ENCODE measurements at places on chromosomes 3 and 15.
A peak's percentile ranks its signal among the peaks of the same experiment; 100 is the strongest.

DNA sequence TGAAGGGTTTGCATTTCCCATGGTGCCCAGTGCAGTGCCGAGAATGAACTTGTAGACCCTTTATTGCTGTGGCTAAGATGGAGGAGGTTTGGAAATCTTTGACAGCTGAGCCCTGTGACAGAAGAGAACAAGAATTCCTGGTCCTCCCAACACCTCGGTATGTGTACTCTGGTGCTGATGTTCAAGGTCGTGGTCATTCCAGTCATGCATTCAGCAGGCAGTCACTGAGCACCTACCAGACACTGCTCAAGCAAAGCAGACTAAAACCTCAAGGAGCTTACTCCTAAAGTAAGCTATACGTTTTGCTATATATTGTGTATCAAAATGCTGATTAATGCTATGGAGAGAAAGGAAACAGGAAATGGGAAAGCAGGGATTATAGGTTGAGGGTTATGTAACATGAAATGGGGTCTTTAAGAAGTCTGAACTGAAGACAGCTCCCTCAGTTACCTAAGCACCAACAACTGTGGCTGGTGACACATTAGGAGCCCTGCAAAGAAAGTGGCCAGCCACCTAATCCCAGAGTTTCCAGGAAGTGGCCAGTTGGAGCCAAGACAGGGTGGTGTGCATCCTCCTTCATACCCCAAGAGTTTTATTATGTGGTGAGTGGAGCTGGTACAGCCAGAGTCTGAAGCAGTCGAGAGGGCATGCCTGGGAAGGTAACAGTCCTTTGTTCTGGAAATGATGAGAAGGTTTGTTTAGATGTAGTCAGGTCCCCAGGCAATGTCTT, 65.0 kb downstream of the CCNL1 start:
- DNase-seq, result no peak

GRCh38 chr3:154125378-154126030, 4.3 kb downstream of the ARHGEF26 start:
- no peak for DNase-seq

- DNase-seq, result no peak
These were observed 27.0 kb upstream of the AQP9 start for GRCh38 chr15:58110999-58111717.

GRCh38 chr15:92886815-92887214, 13.3 kb upstream of the CHD2 start:
- no peak for DNase-seq

DNA sequence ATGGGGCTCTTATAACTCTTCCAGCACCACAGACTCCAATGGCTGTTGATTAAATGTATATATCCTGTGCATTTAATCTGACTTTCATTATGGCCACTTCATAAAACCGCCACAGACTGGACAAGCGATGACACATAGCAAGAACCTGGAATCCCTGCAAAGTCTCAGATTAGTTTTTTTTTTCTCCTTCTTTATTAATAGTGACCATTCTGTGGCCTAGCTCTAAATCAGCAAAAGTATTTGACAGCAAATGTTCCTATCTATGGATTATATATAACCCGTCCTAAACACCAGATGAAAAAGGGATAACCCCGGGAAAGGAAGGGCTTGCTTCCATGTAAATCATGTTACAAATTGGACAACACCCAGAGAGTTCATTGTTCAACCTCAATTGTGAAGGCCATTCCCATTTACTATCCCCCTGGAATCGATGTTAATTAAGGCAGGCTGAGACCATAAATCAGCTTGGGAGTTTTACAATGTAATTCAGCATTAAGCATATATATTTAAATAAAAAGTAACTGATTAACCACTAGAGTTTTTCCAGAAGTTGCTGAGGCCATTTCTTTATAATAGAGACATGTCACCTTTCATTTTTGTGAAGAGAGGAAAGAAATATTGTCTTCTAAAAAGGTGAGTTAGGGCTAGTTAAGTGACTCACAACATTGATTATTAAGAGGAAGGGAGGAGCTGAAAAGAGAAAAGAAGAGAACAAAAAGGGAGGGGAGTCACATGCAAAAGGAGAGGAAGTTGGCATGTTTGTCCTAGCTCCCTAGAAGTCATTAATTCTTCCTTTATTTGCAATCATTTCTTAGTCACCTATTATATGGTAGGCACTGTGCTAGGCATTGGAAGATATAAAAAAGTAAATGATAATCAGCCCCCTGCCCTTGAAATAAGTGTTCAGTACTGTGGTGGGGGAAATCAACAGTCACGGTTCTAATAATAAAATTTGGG, 26.2 kb downstream of the ALDH1A2 start:
- no peak for DNase-seq

DNA sequence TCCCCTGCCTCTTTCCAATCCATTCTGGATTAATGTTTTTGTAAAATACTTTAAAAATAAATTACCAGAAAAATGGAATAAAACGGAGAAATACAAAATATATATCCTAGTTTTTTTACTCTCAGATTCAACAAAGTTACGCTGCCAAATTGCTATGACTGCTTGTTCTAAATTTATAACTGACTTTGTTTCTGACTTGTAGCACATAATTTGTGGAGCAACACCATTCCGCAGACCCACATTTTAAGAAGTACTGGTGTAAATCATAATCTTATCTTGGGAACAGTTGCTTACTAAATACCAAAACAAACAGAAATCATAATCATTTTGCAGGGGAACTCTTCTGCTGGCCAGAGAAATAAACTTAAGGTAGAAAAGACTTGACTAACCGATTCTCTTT, 339.4 kb upstream of the CBLB start:
- DNase-seq, result no peak

DNA sequence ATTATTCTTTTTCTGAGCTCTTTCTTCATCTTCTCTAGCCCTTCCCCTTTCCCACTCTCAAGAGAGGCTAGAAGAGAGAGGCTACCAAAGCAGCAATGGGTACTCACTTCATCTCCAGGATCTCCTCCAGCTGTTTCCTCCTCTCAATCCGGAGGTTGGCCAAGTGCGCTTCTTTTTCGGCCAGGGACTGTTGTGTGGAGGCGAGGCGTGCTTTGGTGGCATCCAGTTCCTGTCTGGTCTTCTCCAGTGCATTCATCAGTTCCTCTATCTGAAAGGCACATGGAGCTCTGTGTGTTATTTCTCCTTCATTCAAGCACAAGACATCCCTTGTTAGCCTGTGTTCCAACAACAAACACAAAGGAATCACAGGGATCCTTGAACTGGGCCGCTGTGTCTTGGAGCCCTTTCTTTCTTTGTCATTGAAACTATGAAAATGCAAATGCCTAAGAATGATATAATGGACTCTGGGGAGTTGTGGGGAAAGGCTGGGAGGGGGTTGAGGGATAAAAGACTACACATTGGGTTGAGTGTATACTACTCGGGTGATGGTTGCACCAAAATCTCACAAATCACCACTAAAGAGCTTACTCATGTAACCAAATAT, 401.3 kb upstream of the WNT5A start:
- DNase-seq, result no peak

DNA sequence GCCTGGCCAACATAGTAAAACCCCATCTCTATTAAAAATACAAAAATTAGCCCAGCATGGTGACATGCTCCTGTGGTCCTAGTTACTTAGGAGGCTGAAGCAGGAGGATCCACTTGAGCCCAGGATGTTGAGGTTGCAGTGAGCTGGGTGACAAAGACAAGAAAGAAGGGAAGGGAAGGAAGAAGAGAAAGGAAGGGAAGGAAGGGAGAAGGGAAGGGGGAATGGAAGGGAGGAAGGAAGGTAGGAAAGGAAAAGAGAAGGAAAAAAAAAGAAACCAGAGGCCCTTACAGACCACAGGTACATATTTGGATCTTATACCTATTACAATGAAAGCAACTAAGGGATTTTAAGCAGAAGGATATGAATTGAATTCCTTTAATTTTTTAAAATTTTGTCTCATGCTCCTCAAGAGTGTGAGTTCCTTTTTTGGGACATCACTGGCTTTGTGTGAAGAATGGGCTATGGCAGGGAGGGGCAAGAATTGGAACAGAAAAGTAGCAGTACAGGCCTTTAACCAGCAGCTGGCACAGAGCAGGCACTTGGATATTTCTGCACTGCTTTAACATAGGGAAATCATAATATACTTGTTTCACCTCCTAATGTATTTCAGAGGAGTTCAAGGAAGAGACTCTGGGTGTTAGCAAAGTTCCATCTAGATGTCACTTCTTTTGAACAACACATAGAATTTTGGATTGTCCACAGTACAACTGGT, 7.9 kb downstream of the RAB27A start:
- DNase-seq, result no peak

GRCh38 chr3:31159331-31160039, 265.0 kb upstream of the GADL1 start:
- no peak for DNase-seq

DNA sequence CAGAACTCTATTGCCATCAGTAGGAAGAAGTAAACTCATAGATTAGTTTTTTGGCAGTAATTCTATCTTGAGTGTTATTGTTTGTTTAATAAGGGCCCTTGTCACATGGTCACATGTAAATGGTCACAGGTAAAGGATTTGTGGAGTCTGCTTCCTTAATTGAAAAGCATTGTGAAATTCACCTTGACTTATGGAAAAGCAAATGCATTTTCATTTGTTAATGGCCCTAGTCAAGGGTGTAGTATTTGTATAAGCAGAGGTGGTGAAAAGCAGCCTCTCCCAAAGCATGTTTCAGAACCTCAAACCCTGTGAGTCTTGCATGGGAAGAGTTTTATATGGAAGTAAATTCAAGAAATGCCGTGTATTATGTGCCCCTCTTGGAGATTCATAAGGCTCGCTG, 197.5 kb upstream of the NR2E3 start:
- no peak for DNase-seq

- DNase-seq, result peak; percentile 84
These were observed at the start of gene FXR1 for GRCh38 chr3:180912304-180913296. TSS of gene FXR1 (plus strand) at chr3:180912670. CDS start at chr3:180912686, 16 bp downstream.

- DNase-seq, result no peak
These were observed 9.7 kb upstream of the ACSBG1 start for GRCh38 chr15:78244101-78244500.

- DNase-seq, result no peak
These were observed 13.1 kb upstream of the SLC27A2 start for GRCh38 chr15:50168783-50169411.

- no peak for DNase-seq
These were observed 74.7 kb upstream of the SYN2 start for GRCh38 chr3:11929531-11929930.

GRCh38 chr3:158773166-158773565, 28.7 kb upstream of the MFSD1 start:
- no peak for DNase-seq

DNA sequence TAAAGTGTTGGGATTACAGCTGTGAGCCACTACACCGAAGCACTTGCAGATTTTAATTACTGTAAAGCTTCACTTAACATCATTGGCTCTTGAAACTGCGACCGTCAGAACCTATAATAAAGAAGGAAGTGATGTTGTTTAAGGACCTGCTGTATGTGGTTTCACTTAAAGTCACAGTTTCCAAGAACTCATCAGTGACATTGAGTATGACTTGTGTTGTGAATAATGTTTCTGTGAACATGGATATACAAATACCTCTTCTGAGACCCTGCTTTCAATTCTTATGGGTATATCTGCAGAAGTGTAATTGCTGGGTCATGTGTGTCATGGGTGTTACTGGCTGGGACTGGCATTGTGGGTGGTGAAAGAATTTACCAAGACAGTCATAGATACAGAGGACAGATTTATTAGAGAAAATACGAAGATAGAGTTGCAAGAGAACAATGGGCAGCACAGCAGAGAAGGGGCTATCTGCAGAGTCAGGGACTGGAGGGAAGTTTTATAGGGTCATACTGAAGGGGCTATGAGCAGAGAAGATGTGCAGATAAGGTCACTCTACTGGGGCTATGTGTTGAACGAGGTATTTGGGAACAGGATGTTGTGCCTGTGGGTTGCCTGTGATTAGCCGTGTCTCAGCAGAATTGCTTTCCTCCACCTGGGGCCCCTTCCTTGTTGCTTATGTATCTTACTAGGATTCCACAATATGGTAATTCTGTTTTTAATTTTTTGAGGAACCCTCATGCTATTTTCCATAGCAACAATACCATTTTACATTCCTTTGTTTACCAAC, 4.5 kb downstream of the NDUFB5 start:
- no peak for DNase-seq

DNA sequence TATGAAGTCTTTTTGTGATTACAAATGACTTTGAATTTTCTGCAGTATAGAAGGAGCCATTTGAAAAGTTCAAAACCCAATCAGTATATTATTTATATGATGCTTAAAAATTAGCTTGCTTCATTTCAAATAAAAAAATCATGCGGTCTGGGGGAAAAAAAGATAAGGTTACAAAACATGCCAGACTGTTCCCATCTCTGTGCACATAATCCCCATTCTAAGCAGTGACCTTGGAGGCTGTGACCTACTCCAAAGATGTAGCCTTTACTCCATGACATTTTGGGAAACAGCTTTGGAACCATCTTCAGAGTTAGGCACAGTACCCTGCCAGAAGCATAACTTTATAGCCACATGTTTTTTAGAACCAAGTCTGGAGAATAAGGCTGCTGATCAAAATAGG, 447.7 kb upstream of the WNT5A start:
- DNase-seq, result no peak

- no peak for DNase-seq
These were observed 157.9 kb upstream of the NUDT16 start for GRCh38 chr3:131223373-131224289.

DNA sequence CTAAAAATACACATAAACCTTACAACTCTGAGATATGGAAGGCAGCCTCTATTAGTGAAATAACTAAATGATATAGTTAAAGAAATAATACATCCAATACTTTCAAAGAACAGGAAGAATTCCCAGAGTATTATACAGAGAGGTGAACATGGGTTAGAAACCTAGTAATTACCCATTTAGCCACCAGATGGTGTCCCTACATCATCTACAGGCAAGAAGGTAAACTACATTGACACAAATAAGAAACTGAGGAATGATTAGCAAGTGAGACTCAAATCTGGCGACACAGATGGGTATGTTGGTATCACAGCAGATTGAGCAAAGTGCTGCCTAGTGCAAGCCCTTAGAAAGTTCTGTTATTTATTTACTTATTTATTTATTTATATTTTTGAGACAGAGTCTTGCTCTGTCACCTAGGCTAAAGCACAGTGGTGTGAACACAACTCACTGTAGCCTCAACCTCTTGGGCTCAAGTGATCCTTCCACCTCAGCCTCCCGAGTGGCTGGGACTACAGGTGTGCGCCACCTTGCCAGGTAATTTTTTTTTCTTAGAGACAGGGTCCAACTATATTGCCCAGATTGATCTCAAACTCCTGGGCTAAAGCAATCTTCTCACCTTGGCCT, 28.2 kb downstream of the NEK4 start:
- DNase-seq, result no peak
